ENCODE measurements at places on chromosomes 12 and 14.

DNA sequence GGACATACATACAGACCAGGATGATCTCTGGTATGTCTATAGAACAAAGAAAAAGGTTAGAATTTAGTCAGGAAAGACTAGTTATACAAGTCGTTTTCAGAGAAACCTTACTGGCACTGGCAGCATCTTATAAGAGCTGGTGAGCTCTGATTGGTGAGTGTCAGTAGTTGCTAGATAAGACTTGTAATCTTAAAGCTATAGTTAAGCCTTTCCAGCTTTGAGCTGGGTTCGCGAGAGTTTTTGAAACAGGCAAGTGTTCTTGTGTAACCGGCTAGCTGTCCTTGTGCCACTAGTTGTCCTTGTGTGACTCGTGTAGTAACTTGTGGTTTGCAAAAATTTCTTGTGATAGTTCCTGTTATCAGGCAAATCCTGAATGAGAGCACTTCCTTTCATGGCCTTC is 740.9 kb downstream of the GALC start:
- DNase-seq: no peak

- DNase-seq: no peak
Measured at GRCh38 chr12:124622764-124623163, 55.4 kb upstream of the NCOR2 start.

DNA sequence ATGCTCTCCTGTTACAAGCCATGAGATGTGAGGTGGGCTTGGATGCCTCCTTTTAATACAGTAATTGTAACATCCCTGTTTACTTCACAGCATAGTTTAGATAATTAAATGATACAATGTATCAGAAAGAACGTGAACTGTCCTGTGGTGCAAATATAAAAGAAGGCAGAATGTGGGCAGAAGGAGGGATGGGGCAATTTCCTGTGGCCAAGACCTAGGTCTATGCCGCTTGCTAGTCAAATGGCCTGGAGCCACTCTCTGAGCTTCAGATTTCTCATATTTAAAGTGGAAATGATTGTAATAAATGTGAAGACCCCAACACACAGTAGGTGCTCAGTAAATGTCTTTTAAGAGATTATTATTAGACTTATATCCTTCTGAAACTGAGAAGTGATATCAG is 24.0 kb upstream of the EVL start:
- no peak for DNase-seq

DNA sequence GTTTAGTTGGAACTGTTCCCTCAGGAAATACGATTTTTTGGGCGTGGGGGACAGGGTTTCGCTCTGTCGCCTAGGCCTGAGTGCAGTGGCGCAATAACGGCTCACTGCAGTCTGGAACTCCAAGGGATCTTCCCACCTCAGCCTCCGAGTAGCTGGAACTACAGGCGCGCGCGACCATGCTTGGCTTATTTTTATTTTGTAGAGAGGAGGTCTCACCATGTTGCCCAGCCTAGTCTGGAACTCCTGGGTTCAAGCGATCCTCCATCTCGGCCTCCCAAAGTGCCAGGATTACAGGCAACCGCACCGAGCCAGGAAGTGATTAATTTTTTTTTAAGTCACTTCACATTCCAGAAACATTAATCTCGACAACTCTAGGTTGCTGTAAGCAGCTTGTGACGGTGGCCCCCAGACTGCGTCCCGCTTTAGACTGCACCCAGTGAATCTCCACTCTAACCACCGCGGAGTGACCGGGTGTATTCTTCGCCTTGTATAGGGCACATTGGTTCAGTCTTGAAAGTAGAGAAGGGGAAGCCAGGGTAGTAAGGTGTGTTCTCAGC is 830 bp upstream of the MIS18BP1 start:
- peak; percentile 37 for DNase-seq

- peak; percentile 5 for DNase-seq
Measured at GRCh38 chr14:70873627-70874026, 33.6 kb upstream of the PCNX1 start.

- DNase-seq: no peak
Measured at GRCh38 chr14:46717211-46717610, 65.6 kb upstream of the RPL10L start.

DNA sequence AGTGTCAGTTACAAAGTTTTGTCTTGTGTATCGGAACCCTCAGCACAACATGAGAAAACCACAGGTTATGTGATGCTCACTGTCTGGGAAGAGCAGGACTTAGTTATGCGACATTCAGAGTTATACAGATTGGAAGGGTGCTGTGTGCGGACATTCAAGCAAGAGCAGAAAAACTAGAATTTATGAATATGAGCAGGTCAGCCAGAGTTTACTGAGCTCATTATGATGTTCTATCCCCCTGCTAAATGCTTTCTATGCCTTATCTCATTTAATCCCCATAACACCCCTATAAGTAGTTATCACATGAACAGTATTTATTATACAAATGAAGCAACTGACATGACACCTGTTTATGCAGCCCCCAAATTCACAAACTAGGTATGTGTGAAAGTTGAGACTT is 1083.2 kb downstream of the FLRT2 start:
- no peak for DNase-seq

GRCh38 chr12:18849761-18850160 is 111.8 kb downstream of the CAPZA3 start:
- no peak for DNase-seq

DNA sequence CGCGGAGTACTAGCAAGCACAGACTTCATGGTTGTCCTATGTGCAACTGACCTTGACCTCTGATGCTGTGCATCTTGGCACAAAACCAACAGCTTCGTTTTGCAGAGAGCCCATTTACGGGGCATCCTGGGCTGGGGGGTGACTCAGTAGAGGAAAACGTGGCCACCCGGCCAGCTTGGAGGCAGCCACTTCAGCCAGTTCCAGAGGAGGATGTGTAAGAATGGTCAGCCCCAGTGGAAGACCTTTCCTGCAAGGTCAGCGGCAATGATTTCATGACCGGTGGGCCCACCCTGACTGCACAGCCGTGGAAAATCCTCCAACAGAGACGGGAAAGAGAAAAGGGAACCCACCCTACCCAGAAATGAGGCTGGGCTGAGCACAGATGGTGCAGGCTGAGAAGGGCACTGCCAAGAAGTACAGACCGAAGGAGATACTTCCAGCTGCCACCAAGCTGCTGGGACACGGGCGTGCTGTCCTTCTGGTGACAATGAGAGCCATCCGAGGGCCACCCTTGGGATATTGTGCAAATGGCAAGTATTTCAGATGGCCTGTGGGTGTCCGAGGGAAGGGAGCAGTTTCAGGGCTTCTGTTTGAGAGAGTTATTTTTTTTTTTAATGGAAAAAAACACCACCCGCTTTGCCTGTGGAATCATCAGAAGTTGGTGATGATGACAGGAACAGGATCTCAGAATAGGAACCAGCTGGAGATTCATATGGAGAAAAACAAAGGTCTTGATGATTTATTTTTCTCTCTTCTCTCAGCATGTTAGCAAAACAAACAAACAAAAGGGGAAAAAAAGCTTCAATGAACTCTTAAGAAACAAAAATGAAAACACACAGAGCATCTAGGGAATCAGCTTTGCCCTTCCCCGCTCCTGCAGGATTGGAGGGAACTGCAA is 120.2 kb upstream of the RFLNA start:
- no peak for DNase-seq

GRCh38 chr14:35046751-35047536 is 872 bp downstream of the FAM177A1 start:
- DNase-seq: peak; percentile 47

- DNase-seq: no peak
Measured at GRCh38 chr12:15763328-15763727, 25.9 kb downstream of the EPS8 start.

DNA sequence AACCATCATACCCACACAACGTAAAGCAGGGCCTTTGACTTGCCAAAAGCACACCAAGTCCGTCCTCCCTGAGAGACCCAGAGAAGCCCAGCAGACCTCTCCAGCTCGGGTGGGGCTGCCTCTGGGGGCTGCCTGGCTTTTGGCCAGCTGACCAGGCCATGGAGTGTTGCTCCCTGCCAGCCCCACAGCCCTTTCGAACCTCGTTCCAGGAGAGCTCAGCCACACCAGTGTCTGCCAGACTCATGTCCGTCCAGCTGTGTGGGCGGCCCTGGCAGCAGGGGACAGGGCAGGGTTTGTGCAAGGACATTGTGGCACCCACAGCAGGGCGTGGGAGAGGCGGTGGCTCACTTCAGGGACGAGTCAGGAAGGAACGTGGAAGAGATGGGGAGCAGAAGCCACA is 22.6 kb upstream of the IRF2BPL start:
- no peak for DNase-seq

- DNase-seq: no peak
Measured at GRCh38 chr12:24820872-24821271, 128.0 kb downstream of the BCAT1 start.

DNA sequence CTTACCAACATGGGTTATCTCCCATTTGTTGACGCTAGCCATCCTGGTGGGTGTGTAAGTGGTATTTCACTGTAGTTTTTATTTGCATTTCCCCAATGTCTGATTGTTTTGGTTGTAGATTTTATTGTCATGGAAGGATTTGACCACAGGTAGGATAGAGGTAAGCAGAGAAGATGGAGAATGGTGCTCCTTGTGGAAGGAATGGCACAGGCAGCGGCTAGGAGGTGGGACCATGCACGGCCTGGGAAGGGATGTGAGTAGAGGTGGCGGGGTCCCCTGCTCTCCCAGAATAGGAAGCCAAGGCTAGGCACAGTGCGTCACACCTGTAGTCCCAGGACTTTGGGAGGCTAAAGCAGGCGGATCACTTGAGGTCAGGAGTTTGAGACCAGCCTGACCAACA is 41.4 kb downstream of the PHETA1 start:
- no peak for DNase-seq
